ENCODE measurements at places on chromosomes 11 and 22.

- no peak for DNase-seq
These were observed 10.2 kb upstream of the ALG8 start for GRCh38 chr11:78149646-78150045.

GRCh38 chr11:24513479-24514218 is 16.8 kb downstream of the LUZP2 start:
- DNase-seq: no peak

- DNase-seq: no peak
These were observed 1.6 kb downstream of the LGR4 start for GRCh38 chr11:27470826-27471588.

DNA sequence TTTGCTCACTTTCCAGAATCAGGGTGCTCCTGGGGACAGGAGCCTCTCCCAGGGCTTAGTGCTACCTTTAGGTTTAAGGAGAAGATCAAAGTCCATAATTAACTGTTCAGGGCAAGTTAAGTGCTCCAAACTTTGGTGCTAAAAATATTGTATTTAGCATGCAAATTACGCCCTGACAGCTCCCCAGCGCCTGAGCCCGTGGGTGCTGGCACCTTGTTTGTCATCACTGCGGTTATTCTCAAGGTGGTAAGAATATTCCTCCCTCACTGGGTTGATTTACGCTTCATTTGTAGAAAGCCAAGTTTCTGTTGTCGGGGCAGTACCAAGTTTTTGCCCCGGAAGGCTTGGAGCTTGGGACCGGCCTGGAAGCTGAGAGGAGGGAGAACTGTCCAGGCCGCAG is 21.3 kb downstream of the ANKK1 start:
- DNase-seq: no peak

GRCh38 chr11:110966131-110966530 is 253.9 kb upstream of the ARHGAP20 start:
- DNase-seq: no peak
